Stromal cell of bone marrow (primary cell): ENCODE measurements at places on chromosomes 7 and 10.

- peak; percentile 86 for DNase-seq
These were observed 147.3 kb downstream of the CELF2 start for GRCh38 chr10:11164803-11165590.

DNA sequence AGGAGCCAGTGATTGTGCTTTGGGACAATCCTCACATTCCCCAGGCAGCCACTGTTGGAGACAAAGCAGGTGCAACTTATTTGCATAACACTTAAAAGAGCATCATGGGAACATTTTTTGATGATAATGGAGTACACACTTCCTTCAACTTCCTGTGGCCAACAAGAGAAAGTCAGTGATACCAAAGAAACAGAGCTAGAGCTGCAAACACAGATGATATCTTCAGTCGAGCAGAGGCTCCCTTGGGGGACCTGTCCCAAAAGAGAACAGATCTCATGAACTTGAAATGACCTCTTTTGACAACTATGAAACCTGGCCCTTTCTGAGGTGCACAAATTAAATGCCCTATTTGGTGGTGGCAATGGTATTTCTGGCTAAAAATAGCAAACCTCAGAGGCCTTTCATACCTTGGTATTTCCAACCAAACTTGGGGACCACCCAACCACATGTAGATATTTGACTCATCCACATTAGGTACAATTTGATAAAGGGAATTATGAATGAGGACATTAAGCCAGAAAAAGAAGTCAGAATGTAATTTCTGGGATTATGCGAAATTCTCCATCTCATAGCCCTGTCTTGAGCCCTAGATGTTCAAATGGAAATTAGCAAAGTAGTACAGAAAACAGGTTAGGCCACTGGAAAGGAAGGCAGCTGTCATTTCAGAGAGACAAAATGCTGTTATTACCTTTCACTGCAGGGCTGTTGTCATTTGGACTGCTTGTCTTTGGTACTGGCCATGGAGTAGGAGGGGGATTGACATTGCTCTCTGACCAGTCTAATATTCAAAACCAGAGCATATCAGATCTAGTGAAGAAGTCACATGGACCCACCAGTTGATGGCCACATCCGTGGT, 146.2 kb downstream of the ICA1 start:
- no peak for DNase-seq

DNA sequence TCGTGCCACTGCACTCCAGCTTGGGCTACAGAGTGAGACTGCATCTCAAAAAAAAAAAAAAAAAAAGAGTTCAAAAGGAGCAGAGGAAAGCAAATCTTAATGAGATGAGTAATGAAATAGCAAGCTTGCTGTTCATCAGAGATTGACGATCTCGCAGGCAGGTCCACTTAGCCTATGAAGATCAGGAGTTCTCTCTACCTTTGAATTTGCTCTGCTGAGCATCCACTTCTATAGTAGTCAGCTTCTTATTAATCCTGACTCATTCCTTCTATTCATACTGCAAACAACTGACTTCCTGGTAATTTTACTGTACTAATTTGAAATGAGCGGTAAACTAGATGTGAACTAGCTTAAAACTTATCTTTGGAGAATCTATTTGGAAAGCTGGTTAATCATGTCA, 1014.6 kb downstream of the GATA3 start:
- no peak for DNase-seq

- peak; percentile 53 for DNase-seq
These were observed 20.5 kb upstream of the PITRM1 start for GRCh38 chr10:3192856-3193635.

DNA sequence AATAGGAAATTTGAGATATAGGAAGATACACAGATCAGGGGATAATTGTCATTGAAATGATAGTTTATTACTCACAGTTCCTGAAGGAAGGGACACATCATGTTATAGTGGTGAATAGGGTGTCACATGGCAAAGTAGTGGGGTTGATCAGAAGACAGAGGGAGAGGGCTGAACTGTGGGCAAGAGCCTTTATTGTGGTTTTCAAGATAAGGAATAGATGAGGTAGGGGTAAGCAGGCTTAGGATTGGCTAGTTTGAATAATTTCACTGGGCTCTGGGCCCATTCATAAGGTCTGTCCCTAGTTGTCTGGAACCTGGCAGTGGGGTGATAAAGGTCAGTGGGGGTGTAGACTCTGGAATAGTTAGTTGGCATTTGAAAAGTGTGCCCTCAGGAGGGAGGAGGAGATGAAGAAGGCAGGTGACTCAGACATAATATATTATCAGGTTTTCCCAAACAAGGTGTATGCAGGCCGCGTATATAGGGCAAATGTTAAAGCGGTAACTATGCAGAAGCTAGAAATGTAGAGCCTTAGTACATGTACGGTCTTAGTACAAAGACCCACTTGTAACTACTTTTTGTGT, 18.5 kb downstream of the FGL2 start:
- no peak for DNase-seq

DNA sequence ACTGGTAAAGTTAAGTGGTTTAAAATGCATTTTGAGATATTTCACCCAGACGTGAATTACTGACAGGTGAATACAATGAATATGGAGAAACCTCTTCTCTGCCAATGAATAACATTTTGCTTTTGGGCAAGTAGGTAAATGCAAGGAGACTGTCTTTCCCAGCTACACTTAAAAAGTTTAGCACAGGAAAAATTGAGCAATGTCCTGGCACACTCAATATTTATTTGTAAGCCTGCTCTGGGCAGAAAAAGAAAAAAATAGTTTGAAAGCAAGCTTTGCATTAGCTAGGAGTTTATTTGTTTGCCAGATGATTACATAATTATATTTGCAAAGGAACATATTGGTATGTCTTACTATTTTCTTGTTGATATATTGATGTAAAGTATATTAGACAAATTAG, 624.2 kb downstream of the ACTR3B start:
- no peak for DNase-seq

- no peak for DNase-seq
These were observed 116.7 kb upstream of the IMMP2L start for GRCh38 chr7:111678986-111679385.

- DNase-seq = peak; percentile 97
These were observed 750.7 kb downstream of the MAGI2 start for GRCh38 chr7:78702770-78703169.

- peak; percentile 74 for DNase-seq
These were observed 17.2 kb downstream of the TCF7L2 start for GRCh38 chr10:112967200-112967599.

DNA sequence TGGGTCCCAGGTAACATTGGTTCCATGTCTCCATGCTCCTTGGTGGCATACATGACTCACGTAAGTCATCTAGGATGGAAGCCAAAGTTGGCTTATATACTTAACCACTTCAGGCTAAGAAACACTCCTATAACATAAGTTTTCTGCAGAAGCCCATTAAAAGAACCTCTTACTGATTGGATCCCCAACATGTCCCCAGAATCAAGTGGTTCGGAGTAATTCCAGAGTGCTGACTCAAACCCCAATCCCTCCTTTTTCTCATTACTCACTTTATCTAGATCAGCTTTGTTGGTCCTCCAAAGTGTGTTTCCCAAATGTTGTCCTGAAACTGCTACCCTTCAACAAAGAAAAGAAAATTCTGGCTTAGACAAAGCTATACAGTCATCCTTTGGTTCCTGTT, 10.1 kb upstream of the ATOH7 start:
- DNase-seq = no peak

DNA sequence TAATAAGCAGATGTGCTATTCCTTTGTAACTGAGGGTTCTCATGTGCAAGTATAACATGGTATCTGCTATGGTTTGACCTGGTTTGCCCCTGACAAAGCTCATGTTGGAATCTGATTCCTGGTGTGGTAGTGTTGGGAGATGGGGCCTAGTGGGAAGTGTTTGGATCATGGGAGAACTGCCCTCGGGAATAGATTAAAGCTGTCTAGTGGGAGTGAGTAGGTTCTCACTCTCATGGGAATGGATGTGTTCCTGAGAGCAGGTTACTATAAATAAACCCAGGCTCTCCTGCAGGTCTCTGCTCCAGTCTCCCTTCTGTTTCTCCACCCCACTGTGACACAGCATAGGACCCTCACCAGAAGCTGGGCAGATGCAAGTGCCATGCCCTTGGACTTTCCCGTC, 97.7 kb downstream of the ATE1 start:
- no peak for DNase-seq

GRCh38 chr7:130990178-130990832, 256.3 kb upstream of the KLF14 start:
- no peak for DNase-seq

DNA sequence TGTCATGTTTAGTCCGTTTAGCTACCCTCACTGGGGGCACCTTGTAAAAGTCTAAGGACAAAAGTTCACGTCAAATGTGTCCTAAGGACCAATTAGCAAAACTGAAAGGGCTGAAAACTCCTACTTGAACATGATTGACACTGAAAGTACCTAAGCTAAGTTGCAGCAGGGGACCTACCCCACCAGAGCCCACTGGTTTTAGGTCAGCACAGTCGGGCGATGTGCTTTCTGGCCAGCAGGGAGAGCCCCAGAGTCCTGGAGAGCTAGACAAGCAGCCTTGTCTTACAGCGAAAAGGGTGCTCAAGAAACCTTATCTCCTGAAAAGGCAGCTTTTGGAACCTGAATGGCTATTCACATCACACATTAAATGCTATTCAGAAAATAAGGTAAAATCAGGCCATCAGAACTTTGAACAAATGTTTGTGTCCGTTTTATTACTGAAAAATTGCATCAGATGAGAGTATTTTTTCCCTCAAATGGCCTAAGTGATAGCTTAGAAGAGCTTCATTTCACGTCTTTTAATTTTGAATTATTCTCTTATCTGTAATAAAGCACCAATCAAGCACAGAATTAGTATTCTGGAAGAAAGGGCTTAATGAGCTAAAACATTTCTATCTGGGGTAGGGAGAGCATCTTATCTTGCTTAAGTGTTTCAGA, 52.2 kb upstream of the MKI67 start:
- no peak for DNase-seq

DNA sequence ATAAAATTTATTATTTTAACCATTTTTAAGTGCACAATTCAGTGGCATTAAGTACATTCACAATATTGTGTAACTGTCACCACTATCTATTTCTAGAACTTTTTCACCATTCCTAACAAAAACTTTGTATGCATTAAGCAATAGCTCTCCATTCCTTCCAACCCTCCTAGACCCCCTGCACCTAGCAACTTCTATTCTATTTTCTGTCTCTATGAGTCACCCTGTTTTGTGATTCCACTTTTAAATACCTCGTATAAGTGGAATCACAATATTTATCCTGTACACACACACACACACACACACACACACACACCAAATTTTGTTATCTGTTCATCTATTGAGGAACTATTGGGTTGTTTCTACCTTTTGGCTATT, 89.2 kb downstream of the ARID5B start:
- no peak for DNase-seq

GRCh38 chr7:112089551-112089950, 116.6 kb downstream of the DOCK4 start:
- DNase-seq = no peak

GRCh38 chr10:100939763-100940344, 27.1 kb downstream of the SLF2 start:
- DNase-seq = no peak

DNA sequence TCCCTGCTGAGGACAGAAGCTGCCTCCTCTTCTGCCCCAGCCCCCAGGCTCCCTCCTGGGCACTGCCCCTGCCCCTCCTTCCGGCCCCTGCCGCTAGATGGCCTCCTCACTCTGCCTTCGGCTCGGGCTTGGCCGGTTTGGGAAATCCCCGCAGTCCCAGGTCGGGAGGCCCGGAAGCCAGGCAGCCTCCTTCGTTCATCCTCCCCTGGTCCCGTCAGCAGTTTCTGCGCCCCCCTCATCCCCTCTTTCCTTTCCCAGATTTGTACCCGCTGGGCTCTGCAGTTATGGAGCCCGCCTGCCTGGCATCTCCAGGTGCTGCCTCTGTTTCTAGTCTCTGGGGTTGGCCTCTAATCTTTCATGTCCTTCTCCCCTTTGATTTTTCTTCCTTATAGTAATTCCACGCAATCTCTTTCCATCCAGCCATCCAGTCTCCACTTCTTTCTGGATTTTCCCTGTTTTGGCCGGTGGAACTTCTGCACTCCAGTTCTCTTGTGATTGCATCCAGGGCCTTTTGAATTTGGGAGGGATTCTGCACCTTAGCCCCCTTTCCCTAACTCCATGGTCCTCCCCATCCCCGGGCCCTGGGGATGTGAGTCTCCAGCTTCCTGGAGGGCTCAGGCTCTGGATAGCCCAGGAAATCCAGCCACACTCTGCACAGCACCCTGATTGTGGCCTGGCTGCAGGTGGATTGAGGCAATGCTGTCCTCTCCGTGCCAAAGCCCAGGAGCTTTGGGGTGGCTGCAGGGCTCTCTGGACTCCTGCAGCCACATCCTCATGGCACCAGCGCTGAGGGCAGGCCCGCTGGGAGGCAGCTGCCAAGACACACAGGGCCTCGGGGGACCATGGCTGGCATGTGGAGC, 3.3 kb upstream of the SHH start:
- no peak for DNase-seq

GRCh38 chr7:130912862-130913638, 179.0 kb upstream of the KLF14 start:
- peak; percentile 98 for DNase-seq

- no peak for DNase-seq
These were observed 73.3 kb upstream of the PRKG1 start for GRCh38 chr10:51000976-51001375.

DNA sequence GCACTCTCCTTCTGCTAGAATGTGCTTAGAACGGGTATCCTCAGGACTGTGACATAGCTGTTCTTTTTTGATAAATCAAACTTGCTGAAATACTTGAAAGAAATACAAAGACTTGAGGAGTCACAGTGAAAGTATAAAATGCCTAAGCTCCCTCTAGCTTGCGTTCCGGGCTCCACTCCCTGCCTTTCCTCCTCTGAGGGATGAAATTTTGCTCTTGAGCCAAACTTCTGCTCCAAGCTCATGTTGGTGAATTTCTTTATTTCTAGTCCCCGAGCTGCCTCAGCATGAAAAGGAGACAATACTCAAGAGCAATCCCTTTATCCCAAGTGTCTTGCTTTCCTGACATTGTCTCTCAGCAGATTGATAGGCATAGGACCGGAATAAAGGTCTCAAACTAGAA, 499.6 kb upstream of the ADARB2 start:
- no peak for DNase-seq

- DNase-seq = no peak
These were observed 28.2 kb downstream of the PHYH start for GRCh38 chr10:13271552-13272163.

DNA sequence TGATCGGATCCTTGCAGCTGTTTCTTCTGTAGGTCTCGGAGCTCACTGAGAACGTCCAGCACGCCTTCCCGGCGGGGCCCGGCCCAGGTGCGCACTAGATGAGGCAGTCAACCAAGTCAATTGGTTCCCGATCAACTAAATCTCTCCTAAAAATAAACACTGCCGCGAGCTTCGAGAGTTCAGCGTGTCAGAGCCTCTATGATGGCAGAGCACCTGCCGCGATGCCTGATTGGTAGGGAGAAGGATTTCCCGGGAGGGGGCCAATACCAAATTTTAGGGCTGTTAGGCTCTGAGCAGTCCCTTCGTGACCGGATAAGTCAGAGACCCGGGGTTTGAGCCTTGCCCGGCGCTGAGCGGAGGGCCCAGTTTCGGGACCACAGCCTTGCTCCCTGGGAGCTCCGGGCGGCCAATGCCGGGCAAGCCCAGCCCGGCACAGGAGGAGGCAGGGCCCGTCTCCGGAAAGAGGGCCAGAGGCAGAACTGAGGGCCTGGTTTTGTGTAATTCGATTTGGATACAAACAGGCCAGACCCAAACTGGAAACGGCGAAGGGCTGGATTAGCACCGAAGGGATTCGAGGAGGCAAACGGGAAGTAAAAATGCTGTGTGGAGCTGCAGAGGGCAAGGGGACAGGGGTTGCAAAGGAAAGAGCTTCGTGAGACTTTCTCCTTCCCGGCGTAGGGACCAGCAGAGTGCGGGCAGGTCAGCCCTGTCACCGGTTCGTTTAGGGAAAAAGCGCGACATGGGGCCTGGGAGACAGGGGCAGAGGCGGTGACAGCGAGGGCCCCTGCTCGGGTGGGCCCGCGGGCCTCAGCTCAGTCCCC, 569 bp downstream of the SLC26A5 start:
- DNase-seq = no peak
